ENCODE measurements at places on chromosomes 5 and 9.

- DNase-seq, result no peak
Measured at GRCh38 chr5:149760854-149761187, 30.7 kb downstream of the PPARGC1B start.

DNA sequence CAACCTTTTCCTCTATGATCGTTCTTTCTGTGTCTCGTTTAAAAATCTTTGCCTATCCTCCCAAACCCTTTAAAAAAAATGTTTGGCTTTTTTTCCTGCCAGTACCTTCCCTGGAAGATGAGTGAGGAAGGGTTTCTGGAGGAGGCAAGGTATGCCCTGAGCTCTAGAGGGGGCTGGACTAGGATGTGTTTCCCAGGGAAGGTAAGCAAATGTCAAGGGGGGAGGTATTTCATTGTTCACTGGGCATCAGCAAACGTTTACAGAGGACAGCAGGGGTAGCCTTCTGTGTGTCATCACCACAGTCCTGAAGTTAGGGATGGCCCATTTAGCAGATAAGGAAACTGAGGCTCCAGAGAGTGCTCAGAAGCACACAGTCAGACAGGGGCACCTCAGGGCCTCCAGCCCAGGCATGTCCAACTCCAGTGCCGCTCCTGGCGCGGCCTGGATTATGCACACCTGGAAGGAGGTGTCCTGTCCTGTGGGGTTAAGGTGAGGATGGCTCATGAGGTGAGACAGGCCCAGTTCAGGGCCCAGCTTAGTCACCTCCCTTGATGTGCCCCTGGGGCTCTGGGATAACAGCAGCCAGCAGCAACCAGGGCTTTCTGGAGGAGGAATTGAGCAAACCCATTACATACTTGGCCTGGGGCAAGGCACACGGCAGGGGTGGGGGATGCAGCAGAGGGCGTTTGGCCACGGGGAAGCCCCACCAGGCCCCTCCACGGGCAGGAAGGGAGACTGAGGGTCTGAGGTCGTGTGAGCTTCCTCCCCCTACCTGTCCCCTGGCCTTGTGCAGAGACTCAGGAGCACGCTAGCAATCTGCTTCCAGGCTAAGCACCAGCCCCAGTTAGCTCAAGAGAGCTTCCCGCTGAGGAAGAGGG, 100.3 kb upstream of the LMX1B start:
- DNase-seq, result no peak

DNA sequence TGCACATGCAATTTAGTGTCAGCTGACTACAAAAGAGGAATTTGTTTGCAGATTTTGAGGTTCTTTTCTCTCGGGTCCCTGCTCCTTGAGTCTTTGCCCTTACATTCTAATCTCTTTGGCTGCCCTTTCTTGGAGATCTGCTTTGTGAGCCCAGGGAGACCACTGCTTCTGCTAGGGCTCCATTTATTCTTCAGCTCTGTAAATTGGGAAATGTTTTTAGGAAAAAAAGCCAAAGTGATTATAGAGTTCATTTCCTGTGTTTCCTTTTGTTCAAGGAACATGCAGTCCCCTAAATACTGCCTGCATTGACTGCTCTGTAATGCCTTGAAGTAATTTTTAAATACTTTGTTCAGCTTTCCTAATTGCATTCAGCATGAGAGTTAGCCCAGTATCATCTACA, 197.4 kb downstream of the CSNK1G3 start:
- no peak for DNase-seq

DNA sequence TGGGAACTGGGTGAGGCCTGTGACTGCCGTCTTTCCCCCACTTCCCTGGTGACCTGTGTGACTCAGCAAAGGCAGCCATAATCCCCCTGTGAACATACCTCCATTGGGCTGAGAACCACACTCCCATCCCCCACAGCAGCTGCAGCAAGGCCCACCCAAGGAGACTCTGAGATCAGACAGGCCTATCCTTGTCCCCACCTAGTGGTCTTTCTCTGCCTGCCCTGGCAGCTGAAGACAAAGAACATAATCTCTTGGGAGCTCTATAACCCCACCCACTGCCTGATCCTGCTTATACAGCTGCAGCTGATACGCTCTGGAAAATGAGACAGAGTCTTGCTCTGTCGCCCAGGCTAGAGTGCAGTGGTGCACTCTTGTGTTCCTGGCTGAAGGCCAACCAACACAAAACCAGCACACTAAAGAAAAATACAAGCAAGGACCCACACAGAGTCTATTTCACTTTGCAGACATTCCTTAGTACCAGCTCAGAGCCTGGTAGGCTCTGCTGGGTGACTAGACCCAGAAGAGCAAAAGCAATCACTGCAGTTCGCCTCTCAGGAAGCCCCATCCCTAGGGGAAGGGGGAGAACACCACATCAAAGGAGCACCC, 106.7 kb downstream of the MCTP1 start:
- no peak for DNase-seq

- DNase-seq, result no peak
Measured at GRCh38 chr9:16768816-16769215, 101.7 kb downstream of the BNC2 start.

GRCh38 chr9:71742703-71743102, 25.6 kb downstream of the CEMIP2 start:
- DNase-seq, result no peak

DNA sequence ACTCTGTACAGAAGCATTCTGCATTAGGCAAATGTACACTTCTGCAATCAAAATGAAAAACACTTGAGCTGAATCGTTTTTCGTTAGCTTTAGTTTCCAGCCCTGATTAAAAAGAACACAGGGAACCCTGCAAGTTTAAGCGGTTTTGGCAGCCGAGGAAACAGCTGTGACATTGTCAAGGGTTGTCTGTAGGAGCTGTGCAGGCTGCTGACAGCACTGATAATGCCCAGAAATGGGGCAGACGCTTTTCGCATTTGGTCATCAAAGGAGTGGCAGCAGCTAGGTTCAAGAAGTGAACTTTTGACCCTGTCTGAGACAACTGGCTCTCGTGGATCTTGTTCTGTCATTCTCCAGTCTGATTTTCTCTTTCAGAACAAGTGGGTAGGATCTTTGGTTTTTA, 165.6 kb upstream of the CCDC152 start:
- DNase-seq, result no peak

- DNase-seq, result no peak
Measured at GRCh38 chr5:61180886-61181285, 18.6 kb upstream of the SMIM15 start.

DNA sequence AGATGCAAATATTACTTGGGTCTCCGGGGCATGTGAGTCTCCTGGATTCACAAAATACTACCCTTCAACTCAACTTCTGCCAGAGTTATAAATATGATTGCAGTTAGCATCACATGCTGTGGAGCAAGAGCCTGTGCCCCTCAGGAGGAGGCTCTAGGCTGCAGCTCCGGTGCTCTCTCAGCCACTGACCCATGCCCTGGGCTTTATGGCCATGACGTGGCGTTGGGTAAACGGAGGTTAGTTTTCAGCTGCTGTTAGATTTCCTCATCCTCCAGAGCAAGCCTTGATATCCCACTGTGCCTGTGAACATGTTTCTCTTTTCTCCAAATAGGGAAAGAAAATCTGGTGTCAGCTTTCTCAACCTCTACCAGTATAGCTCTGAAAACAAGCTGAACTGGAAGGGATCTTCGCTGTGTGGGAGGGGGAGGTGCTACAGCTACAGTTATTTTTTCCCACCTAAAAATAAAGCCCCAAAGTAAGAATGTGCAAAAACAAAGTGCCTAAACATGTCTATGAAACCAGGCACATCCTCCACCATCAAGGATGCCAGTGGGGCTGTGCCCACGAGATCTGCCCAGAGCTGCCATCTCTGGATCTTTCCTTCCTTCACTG, 124.4 kb upstream of the GPR151 start:
- no peak for DNase-seq

GRCh38 chr5:150155258-150156026, at the start of gene PDGFRB:
Gene PDGFRB, minus strand, starts transcription at chr5:150155845. Its CDS starts 18,798 bp downstream, at chr5:150137047.
- peak; percentile 2 for DNase-seq

DNA sequence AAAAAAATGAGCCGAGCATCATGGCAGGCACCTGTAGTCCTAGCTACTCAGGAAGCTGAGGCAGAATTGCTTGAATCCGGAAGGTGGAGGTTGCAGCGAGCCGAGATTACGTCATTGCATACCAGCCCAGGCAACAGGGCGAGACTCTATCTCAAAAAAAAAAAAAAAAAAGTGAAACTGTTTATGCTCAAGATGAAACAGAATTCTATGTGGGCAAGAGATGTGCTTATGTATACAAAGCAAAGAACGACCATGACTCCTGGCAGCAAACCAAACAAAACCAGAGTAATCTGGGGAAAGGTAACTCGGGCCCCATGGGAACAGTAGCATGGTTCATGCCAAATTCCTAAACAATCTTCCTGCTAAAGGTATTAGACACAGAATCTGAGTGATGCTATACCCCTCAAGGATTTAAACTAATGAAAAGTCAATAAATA, 32.6 kb upstream of the PLAC8L1 start:
- DNase-seq, result no peak

DNA sequence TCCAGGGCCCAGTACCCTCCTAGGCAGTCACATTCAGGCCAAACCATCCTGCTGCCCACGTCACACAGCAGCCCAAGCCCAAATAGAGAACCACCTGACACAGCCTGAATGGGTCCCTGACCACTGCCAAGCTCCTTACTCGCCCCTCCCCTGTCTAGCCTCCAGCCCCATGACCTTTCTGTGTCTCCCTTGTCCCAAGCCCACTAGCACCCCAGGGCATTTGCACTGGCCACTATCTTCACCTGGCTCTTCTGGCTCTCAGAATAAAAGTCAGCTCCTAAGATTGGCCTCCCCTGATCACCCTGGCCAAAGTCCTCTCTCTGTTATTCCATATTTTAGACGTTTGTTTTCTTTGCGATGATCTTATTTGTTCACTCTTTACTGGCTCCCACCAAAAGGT, 20.4 kb downstream of the FGFR4 start:
- DNase-seq, result no peak

GRCh38 chr9:134476272-134476941, 150.2 kb downstream of the RXRA start:
- no peak for DNase-seq

DNA sequence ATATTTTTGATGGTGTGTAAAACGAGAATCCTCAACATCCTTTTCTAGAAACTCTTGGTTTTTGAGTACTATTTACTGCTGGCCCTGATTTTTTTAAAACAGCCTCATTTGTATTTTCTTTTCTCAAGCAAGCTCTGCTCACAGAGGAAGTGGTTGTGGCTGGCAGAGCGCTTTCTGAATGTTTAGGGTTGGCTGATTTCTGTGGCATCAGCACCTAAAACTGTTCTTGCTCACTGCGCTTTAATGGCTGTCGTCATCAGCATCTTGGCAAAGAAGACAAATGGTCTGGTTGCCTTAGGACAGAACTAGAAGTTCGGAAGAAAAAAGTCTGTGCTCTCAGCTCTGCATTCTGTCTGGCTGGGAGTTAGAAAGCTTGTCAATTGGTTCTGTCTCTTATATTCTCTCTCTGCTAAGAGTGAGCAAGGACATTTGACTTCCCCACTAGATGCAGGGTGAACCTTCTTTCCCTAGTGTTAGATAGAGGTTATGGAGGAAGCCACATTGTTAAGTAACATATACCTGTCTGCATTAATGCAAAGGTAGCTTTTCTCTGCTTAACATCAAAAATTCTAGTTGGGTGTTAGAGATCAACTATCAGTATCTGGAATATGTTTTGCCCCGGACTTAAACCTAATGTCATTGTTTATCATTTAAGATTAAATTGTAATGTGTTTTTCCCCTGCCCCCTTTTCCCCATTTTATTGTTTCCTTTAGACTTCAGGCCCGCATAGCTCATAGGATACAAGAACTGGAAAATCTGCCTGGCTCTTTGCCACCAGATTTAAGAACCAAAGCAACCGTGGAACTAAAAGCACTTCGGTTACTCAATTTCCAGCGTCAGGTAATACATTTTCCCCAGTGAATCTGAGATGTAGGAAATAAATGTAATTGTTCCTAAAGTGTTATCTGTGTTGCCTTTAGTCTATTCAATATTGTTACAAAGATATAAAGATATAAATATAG, 39.0 kb downstream of the SMARCA2 start:
- no peak for DNase-seq

DNA sequence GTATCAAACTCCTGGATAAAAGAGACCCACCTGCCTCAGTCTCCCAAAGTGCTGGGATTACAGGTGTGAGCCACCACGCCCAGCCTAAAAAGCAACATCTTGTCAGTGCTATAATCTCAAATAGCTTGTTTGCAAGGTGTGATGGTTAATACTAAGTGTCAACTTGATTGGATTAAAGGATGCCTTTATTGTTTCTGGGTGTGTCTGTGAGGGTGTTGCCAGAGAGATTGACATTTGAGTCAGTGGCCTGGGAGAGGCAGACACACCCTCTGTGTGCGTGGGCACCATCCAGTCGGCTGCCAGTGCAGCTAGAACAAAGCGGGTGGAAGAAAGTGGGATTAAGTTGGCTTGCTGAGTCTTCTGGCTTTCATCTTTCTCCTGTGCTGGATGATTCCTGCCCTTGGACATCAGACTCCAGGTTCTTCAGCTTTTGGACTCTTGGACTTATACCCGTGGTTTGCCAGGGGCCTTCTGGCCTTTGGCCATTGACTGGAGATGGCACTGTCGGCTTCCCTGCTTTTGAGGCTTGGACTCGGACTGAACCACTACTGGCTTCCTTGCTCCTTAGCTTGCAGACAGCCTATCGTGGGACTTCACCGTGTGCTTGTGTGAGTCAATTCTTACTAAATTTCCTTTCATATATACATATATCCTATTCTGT, 28.1 kb downstream of the TARS1 start:
- DNase-seq, result no peak

GRCh38 chr9:96649620-96650324, 5.3 kb downstream of the PRXL2C start:
- no peak for DNase-seq

GRCh38 chr5:123125962-123126732, 37.1 kb downstream of the PRDM6 start:
- no peak for DNase-seq

GRCh38 chr9:135340726-135341475, 138.7 kb upstream of the PPP1R26 start:
- no peak for DNase-seq

DNA sequence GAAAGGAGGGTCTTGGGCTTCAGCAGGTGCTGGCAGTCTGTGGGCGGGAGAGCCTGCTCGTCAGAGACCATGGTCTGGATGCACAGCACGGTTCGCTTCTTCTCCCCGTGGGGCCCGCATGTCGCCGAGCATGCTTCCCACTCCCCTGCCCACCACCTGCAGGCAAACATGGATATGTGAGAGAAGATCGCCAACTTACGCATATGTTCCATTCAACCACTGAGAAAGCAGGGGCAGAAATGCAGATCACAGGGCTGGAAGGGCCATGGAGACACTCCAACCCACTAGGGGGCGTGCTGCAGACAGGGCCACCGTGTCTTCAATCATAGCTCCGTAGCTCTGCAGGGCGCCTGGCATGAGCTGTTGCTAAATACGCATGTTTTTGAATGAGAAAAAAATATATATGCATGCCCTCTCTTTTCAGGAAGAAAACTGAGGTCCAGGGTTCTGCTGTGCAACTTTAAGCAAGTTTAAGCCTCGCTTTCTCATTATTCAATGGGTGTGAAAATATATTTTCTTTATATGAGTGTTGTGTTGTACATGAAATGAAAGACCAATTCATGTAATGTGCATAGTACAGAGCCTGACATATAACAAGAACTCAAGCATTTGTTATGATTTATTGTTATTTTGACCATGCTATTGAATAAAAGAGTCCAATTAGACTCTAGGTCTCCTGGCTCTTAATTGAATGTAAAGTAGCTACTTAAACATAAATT, 148.0 kb downstream of the TARS1 start:
- DNase-seq, result no peak

- DNase-seq, result no peak
Measured at GRCh38 chr5:82413302-82414040, 135.3 kb upstream of the RPS23 start.

- no peak for DNase-seq
Measured at GRCh38 chr9:104885818-104886709, 41.9 kb downstream of the ABCA1 start.
